ENCODE measurements at places on chromosomes 6 and 20. TPM values are rescaled to one million over a fixed set of nuclear protein-coding genes. Genes with fewer than 3 reads are reported as not detected.

DNA sequence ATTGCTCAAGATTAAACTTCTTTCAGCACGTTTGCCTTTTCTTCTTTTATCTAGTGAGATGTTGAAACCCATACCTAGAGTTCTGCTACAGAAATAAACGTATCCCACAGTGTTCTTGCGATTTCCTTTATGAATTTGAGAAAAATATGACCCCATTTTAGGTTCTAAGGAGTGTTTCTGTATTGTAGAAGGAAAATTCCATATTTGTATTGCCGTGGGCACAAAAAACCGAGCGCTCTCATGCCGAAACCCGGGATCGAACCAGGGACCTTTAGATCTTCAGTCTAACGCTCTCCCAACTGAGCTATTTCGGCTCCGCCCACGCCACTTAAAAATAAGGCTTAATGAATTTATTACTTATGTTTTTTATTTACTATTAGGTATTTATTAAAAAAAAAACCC lies 23.7 kb downstream of the ZNF311 start:
- DNase-seq: peak; percentile 61

- no peak for DNase-seq
Observed at GRCh38 chr6:53100561-53100960, 35.4 kb downstream of the FBXO9 start.

DEFB124 gene
- total RNA-seq: not detected

- DNase-seq: no peak
Observed at GRCh38 chr20:62163986-62164762, 18.7 kb upstream of the MTG2 start.

SPINT3 gene
- total RNA-seq: not detected

GRCh38 chr6:35589201-35589739 lies 76.6 kb upstream of the TULP1 start:
- DNase-seq: no peak

RAMACL gene
- total RNA-seq: 0.19 TPM

DNA sequence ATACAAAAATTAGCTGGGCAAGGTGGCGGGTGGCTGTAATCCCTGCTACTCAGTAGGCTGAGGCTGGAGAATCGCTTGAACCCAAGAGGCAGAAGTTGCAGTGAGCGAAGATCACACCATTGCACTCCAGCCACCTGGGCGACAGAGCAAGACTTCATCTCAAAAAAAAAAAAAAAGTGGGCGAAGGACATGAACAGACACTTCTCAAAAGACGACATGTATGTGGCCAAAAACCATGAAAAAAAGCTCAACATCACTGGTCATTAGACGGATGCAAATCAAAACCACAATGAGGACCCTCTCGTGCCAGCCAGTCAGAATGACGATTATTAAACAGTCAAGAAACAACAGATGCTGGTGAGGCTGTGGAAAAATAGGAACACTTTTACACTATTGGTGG lies 344.9 kb upstream of the JARID2 start:
- no peak for DNase-seq

GRCh38 chr6:20866935-20867703 lies 332.9 kb downstream of the CDKAL1 start:
- DNase-seq: peak; percentile 22

XKR7 gene
- not detected for total RNA-seq

GRCh38 chr20:6468423-6469116 lies 298.9 kb upstream of the BMP2 start:
- DNase-seq: no peak

TMC2 gene
- total RNA-seq: not detected

DNA sequence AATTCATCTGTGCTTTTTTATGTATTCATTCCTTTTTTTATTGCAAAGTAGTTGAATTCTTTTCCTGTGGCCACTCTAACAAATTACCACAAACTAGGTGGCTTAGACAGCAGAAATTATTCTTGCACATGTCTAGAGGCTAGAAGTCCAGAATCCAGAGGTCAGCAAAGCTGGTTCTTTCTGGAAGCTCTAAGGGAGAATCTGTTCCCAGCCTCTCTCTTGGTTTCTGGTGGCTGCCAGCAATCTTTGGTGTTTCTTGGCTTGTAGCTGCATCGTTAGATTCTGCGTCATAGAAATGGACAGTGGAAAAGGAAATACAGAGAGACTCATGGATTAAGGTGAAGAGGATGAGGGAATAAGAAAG lies 39.3 kb downstream of the GSTA2 start:
- peak; percentile 74 for DNase-seq

DNA sequence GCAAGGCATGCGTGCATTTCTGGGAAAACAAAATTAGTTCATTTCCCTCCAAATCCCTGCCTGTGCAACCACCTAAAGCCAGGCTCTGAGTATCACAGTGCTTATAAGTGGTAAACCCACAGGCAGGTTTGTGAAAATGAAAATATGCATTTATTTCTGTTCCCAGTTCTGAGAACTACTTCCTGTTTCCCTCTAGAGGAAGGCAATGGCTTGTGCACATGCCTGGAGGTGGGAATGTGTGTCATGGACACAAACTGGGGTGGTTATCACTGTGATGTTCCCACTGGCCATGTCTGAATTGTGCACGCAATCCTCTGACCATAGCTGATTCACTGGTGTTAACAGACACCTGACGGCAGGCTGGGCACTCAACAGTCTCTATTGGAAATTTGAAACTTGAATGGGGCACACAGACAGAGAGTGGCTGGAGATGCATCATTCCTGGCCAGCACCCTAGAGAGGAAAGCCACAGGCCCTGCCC lies 26.3 kb downstream of the FAM110A start:
- peak; percentile 78 for DNase-seq
